ENCODE measurements at places on chromosomes 2 and 18.

GRCh38 chr2:205032093-205032551, 486.8 kb downstream of the PARD3B start:
- no peak for DNase-seq

- no peak for DNase-seq
These were observed 18.3 kb downstream of the CELF4 start for GRCh38 chr18:37547196-37547827.

DNA sequence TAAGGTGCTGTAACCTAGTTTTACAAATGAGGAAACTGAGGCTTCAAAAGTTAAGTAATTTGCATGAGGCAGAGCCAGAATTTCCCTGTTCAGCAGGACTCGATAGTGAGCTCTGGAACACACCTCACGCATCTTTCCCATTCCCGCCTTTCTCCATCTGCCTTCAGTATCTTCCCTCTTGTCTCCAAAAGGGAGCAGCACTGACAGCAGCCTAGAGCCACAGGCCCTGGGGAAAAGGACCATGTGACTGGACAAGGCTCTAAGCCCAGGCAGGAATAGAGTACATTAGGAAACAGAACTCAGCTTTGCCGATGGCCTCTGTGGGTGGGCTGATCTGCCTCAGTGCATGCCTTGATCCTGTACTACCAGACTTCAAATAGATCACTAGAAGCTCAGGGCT, 21.5 kb downstream of the GPR155 start:
- DNase-seq: no peak

DNA sequence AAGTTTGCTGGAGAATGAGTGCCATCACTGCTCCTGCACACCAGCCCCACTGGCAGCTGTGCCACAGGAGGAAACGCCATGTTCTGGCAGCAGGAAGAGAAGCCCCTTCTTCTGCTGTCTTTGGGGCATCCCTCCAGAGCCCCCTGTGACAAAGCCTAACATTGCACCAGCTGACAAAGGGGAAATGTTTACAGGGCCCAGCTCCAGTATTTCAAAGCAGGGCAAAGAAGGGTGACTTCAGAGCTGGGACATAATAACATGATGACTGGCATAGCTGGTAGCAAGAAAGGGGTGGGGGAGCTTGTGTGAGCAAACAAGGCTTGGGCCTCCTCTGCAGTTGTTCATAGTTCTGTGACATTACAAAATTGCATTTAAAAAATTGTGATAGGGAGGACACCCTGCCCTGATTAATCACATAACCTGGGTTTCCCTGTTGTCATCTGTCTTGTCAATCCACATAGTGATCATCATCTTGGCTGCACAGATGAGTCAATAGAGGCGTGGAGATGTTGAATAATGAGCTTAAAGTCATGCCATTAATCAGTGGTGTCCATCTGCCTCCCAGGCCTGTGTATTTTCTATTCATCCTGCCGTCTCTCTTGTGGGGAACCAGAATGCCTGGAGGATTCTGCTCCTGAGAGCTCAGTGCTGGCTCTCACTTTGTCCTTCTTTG, 29.1 kb upstream of the PDIA6 start:
- no peak for DNase-seq

GRCh38 chr18:9156604-9157249, 20.1 kb downstream of the ANKRD12 start:
- DNase-seq: no peak

- peak; percentile 72 for DNase-seq
These were observed 115.5 kb downstream of the TWIST2 start for GRCh38 chr2:238963161-238963970.

DNA sequence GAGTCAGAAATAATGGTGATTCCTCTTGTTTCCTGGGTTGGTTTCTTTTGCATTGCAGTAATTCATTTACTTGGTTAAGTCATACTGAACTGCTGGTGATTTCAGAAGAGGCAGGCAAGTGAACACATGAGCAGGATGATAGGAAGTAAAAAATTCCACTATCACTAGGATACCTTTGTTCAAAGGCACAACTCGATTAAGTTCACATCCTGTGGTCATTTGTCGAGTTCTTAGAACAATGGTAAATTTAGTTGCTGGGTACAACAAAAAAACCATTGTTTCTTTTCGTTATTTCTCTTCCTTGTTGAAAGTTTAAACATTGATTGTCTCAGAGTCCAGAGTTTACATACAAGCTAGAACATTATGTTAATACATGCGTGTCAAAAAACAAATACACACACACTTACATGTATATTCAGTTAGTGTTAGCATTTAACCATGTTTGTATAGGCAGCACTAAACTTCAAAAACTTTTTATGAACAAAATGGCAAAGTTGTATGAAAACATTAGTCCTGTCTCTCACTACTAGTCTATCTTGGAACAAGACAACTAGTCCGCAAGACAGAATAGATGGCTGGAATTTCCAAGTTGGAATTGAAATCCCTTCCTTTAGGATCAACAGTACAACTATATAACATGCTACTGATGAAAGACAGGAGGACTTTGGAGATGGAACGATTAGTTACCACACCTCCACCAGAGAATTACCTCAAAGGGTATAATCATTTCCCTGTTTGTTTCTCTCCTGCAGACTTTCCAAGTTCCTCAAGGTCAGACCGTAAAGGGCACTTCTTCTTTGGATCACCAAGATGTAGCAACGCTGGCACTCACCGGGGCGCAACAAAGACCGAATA, 26.2 kb downstream of the STK39 start:
- DNase-seq: no peak

DNA sequence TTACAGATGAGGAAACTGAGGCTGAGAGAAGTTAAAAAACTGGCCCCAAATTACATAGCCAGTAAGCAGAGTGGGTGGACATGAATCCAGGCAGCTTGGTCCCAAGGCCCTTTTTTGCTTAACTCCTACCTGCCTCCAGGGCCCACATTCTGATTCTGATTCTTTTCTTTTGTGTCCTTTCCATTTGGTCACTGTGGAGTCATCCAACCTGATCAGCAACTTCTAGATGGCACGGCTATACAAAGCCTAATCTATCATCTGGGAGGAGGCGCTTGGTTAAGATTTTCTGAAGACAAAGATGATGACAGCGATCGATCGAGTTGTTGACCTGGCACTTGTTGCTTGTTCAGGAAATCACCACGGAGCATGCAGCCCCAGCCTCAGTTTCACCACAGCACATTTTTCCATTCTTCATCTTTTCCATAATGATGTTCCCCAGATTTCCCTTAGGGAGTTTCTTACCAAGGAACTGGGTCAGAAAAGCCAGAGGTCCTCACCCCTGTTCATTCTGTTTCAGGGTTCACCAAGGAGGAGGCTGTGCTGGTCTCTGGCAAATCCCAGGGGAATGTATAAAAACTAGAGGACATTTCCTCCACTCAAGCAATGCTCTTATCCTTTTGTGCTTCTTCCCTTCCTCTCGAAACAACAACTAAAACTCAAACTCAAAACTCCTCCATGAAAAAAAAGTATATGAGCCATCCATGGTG, 6.9 kb upstream of the IGFBP2 start:
- no peak for DNase-seq

DNA sequence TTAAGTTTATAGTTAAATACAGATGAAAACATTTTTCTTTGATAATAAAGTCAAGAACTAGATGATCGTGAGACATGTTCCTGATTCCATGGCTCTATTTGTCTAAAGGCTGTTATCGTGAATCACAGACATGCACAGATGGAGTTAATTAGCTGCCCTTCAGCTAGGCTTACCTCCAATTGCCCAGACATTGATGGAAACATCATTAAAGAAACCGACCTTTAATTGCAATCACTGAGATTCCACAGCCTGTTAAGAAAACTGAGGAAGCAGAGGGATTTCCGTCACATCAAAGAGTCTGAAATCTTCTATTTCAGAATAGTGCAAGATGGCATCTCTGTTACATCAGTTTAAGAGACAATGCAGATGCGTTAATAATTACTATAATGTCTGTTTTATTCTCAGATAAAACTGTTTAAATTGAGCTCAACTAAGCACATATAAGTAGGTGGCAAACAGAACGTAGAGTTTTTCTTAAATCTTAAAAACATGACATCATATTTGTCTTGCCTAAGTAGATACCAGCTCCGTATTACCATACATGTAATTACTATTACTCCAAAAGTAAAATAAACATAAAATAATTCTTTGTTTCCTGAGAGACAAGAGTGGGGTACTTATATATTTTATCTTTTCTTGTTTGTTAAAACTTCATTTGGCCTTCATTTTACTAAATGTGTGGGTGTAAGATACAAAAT, 23.9 kb upstream of the CRACDL start:
- no peak for DNase-seq

DNA sequence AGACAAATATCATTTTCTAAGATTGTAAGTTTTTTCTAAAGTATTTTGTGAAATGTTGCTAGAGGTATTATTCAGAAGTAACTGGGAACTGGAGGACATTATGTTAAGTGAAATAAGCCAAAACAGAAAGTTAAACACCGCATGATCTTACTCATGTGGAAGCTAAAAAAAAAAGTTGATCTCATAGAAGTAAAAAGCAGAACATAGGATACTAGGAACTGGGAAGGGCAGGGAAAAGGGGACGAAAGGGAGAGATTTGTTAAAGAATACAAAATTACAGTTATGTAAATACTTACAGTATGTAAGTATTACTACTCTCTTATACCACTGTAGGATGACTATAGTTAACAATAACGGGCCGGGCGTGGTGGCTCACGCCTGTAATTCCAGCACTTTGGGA, 46.7 kb upstream of the CDKL4 start:
- DNase-seq: no peak

DNA sequence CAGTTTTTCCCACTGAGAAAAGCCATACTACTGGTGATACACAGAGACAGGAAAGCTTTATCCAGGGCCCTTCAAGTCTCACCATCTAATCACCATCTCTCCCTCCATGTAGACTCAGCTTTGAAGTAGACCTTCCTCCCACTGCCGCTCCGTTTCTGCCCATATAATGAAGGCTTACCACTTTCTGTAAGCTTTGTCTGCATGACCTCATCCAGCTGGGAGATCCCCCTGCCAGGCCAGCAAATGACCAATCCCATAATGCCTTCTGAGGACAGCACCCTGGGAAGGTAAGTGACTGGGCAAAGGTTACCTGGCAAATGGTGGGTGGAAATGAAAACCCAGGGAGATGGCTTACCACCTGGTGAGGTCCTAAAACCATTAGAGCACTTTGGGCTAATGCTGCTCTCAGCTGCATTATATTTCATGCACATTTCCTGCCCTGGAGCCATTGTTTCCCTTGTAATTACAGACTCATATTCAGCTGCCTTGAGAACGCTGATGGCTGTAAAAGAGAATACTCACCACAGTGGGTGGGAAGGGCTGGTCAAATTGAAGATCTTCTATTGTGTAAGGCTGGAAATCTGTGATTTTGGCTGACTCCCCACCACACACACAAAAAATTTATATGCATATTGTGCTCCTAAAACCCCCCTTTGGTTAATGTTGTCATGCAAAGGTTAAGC, 350.7 kb upstream of the SYT4 start:
- DNase-seq: no peak

DNA sequence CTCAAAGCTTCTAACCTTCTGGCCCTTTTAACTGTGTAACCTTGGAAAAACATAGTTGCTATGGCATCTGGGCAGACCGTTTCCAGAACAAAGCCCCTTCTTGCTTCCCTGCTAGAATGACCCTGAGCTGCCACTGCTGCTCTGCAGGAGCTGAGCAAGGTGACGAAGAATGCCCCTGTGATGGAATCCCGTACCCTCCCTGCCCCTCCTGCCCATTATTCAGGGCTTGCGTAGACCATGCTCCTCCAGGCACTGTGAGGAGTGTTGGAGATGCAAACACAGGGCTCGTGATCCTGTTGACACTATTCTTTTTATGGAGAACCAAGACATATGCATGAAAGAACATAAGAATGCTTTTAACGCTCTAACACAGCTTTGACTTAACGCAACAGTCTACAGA, 191.1 kb downstream of the CDH2 start:
- DNase-seq: no peak

- no peak for DNase-seq
These were observed 80.5 kb downstream of the MEP1B start for GRCh38 chr18:32270341-32270740.

DNA sequence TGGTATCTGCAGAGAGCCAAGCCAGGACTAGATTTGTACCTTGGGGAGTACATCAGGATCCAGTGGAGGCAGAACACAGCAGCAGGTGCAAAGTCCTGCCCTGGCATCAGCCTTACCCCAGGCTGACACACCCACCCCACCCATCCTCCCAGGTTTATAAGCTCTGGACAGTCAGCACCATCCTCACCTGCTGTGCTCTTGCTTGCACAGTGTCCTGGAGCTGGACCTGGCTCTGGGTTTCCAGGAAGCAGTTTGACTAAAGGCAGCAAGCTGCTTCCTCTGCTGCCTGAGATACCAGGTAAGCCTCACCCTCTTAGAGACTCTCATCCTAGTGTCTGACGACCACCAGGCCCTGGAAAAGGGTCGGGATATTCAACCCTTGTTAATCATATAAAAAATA, at the start of gene SULT1C3:
Gene SULT1C3 (plus strand): TSS at position 183 of the 400 bp plus-strand sequence. CDS start 7,227 bp downstream, outside the sequence.
- DNase-seq: no peak

GRCh38 chr2:64591188-64591587, 62.5 kb downstream of the SERTAD2 start:
- DNase-seq: no peak

GRCh38 chr18:22868831-22869230, 64.3 kb upstream of the RBBP8 start:
- DNase-seq: no peak

- DNase-seq: no peak
These were observed 64.9 kb upstream of the ZCCHC2 start for GRCh38 chr18:62457877-62458276.

DNA sequence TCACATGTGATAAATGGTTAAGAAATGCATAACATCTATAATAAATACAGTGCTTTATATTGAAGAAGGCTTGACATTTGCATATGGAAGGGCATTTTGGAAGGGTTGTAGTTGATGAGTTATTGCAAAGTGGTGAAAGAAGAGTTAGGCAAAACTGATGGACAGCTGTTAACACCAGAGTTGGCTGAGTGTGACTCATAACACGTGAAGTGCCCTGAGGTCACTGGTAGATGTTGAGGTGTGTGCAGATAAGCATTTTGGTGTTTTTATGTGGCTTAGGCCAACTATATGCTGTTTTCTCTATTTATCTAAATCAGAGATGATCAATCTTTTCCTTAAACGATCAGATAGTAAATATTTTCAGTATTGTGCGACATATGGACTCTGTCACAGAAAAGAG, 154.3 kb upstream of the KCNH7 start:
- no peak for DNase-seq

DNA sequence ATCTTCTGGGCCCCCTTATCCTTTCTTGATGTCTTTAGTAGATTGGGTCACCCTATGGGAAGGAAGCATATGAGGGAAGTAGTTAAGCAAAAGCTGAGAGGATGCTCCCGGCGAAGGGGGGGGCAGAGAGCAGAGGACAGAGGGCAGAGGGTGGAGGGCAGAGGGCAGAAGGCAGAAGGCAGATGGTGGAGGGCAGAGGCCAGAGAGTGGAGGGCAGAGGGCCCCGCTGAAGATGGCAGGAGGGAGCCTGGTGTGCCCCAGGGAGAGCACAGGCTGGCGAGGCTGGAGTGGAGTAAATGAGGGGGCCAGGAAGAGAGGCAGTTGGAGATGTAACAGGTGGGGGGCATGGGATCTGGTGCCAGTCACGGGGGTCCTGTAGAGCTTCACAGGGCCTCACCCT, 7.0 kb downstream of the MLPH start:
- DNase-seq: no peak
